ENCODE measurements at places on chromosomes 16 and 17.

DNA sequence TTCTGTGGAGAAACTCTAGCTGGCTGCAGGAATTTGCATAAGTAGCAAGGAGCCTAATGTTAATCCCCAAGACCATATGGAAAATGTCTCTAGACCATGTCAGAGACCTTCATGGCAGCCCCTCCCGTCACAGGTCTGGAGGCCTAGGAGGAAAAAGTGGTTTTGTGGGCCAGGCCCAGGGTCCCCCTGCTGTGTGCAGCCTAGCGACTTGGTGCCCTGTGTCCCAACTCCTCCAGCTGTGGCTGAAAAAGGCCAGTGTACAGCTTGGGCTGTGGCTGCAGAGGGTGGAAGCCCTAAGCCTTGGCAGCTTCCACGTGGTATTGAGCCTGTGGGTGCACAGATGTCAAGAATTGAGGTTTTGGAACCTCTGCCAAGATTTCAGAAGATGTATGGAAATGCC lies 306.9 kb upstream of the CA10 start:
- DNase-seq, result no peak

DNA sequence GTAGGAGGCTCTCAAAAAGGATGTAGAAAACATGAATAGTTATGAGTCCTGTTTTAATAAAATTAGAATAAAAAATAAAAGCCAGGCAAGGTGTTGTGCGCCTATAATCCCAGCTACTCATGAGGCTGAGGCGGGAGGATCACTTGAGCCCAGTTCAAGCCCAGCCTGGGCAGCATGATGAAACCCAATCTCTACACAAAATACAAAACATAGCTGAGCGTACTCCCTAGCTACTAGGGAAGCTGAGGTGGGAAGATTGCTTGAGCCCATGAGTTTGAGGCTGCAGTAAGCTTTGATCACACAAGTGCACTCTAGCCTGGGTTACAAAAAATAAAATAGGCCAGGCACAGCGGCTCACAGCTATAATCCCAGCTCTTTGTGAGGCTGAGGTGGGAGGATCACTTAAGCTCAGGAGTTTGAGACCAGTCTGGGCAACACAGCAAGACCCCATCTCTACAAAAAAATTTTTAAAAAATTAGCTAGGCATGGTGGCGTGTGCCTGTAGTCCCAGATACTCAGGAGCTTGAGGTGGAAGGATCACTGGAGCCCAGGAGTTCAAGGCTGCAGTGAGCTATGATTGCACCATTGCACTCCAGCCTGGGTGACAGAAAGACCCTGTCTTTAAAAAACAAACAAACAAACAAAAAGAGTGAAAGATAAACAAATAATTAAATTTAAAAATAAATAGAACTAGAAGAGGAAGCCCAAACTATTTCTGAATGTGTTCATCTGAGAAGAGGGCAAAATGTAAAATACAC lies 17.2 kb upstream of the PRM1 start:
- DNase-seq, result no peak

DNA sequence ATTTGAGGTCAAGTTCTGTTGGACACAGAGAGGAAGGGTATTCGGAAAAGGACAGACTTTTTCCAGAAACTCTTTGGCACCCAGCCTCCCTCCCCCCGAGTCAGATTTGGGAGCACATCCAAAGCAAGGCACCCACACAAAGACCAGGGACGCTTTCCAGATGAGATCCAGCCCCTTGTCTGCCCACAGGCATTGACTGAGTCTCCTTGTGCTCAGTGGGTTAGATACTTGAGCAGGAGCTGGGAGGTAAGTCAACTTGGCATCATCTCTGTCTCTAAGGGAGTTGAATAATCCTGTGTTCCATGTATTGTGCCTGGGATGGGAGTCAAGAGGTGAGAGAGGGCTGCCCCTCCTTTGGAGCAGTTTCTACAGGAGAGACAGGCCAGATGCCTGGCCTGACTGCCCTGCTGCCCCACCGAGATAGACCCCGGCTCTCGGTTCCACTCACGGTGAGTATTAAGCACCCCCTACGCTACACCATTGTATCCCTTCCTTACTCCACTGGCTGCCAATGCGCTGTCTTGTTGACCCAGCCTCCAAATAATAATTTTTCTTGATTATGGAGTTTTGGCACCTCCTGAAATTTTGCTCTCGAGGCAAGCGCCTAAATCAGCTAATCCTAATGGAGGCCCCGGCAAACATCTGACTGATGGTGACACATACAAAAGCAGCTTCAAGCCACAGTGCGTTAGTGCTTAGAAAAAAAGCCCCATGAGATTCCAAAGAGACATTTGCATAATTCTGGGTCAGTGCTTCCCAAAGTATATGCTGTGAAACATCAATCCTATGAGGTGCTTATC lies 29.6 kb upstream of the MAP3K14 start:
- no peak for DNase-seq

- no peak for DNase-seq
These were observed 21.5 kb downstream of the MED1 start for GRCh38 chr17:39429600-39429999.

GRCh38 chr16:31870809-31871208 lies 2.8 kb upstream of the ZNF267 start:
- DNase-seq, result no peak

GRCh38 chr17:66775881-66776400 lies 59.0 kb upstream of the CACNG5 start:
- no peak for DNase-seq

DNA sequence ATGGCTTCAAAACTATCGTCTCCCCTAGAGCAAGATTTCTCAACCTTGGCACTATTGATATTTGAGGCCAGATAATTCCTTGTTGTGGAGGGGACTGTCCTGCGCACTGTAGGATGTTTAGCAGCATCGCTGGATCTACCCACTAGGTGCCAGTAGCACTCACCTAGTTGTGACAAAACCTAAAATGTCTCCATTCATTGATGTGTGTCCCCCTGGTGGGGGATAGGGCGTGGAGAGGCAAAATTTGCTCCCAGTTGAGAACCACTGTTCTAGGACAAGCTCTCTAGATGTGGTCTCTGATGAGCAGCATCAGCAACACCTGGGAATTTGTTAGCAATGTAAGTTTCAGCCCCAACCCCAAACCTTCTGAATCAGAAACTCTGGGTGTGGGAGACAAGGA lies 259.0 kb downstream of the XYLT1 start:
- DNase-seq, result no peak

DNA sequence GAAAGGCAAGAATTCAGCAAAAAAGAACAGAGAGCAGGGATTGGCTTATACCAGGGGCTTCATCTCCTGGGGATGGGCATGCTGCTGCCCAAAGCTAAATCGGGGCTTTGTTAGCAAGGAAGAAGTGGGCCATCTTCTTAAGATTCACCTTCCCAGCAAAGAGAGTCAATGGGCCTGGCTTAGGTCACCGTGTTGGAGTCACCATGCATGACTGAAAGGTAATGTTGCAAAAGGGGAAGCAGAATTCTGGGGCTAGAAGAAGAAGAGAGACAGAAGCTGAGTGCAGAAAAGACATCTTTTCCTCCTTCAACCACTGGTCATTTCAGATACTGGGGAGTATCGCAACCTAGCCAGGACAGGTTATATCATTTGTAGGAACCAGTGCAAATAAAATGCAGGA lies 76.3 kb upstream of the KIFC3 start:
- no peak for DNase-seq

GRCh38 chr16:55426865-55427484 lies 52.0 kb upstream of the MMP2 start:
- no peak for DNase-seq

DNA sequence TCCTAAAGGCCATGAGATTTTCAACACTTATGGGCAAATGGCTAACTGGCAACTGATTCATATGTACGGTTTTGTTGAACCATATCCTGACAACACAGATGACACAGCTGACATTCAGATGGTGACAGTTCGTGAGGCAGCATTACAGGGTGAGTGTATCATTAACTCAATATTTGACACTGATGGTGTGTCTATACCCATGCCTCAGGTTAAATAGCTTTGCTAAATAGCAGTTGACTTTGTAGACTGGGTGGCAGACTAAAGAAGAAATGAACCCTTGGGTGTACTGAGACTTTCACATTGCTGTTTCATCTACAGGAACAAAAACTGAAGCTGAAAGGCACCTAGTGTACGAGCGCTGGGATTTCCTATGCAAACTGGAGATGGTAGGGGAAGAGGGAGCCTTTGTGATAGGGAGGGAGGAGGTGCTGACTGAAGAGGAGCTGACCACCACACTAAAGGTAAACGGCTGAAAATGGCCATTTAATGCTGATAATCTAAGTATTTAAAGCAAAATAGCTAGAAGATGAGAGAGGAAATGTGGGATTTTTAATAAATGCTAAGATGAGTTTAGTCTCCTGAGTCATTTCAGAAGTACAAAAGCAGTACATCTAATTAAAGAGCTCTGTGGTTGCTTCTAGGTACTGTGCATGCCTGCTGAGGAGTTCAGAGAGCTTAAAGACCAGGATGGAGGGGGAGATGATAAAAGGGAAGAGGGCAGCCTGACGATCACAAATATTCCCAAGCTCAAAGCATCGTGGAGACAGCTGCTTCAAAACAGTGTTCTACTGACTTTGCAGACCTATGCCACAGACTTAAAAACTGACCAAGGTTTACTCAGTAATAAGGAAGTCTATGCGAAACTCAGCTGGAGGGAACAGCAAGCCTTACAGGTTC lies 3.0 kb downstream of the SETD6 start:
- no peak for DNase-seq

DNA sequence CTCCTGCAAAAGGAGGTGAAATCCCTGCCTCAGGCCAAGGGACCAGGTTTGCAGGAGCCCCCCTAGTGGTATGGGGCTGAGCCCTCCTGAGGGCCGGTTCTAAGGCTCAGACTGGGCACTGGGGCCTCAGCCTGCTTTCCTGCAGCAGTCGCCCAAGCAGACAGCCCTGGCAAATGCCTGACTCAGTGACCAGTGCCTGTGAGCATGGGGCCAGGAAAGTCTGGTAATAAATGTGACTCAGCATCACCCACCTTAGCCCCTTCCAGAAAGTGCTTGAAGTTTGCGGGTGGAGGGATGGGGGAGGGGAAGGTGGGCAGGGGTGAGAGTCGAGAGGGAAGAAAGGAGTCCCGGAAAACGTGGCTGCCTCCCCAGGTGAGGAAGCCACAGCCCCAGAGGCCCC lies 2.1 kb downstream of the MC1R start:
- DNase-seq, result no peak

- no peak for DNase-seq
These were observed 39.8 kb upstream of the GOT2 start for GRCh38 chr16:58773870-58774269.

DNA sequence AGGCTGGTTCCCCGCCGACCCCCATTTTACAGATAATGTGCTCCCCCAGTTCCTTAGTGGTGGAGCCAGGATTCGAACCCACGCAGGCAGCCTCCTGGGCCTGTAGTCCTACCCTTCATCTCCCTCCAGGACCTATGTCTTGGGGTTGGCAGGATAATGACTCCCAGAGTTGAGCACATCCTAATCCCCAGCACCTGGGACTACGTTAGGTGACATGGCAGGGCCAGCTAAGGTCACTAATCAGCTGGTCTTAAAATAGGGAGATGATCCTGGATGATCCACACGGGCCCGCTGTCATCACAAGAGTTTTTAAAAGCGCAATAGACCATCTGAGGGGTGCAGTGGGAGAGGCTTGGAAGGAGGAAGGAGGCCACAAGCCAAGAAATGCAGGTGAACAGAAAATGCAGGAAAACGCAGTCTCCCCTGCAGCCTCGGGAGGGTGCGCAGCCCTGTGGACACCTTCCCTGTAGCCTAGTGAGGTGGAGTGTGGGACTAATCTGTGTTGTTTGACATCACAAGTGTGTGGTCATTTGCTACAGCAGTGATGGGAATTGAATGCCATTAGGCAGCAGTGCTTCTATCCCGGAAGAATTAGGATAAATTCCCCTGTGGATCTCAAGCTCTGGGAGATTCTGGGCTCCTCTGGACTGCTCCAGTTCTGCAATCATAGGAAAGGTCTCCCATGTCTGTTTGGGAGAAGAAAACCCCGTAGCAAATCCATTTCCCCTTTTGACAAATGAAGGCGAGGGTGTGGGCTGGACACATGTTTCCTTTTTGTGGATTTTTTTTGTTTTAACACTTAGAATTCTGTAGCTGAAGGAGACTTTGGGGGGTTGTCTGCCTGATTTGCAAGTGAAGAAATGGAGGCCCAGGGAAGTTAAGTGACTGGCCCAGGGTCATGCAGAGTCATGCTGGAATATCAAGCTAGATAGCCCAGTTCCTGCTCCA lies 297.7 kb downstream of the SEC14L1 start:
- no peak for DNase-seq

GRCh38 chr17:7156342-7156940 lies 22.7 kb downstream of the ASGR1 start:
- DNase-seq, result no peak

GRCh38 chr17:41190328-41190727 lies 641 bp downstream of the KRTAP9-1 start:
- no peak for DNase-seq

- no peak for DNase-seq
These were observed 37.6 kb upstream of the PIRT start for GRCh38 chr17:10875430-10875851.

GRCh38 chr17:81150377-81151077 lies 14.8 kb upstream of the PVALEF start:
- no peak for DNase-seq

- DNase-seq, result no peak
These were observed 1.0 kb downstream of the SLC47A1 start for GRCh38 chr17:19534562-19535149.

- DNase-seq, result no peak
These were observed 95.3 kb downstream of the BMERB1 start for GRCh38 chr16:15529673-15530072.

- DNase-seq, result no peak
These were observed 12.1 kb downstream of the ABCA9 start for GRCh38 chr17:69048634-69049033.

DNA sequence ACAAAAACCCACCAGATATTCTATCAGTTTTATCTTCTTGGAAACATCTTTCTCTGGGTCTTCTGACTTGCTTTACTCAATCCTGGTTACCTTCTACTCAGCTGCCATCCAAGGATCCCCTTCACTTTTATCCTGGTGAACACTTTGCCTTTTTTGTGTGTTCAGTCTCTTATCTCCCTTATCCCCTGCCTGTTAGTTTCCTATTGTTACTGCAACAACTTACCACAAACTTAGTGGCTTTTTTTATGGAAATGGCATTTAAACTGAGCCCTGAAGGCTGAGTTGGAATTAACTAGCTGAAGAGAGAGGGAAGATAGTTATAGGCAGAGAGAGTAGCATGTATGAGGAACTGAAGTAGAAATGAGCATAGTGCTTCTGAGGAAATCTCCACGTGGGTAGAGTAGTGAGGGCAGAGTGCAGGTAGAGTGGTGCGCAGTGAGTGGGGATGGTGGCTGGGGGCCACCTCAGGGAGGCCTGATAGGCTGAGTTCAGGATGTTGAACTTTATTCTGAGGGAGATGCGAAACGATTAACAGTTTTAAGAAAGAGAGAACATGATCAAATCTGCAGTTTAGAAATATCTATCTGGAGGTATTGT lies 26.3 kb downstream of the TANGO6 start:
- DNase-seq, result no peak

GRCh38 chr16:86643671-86644070 lies 65.3 kb downstream of the FOXL1 start:
- DNase-seq, result no peak

DNA sequence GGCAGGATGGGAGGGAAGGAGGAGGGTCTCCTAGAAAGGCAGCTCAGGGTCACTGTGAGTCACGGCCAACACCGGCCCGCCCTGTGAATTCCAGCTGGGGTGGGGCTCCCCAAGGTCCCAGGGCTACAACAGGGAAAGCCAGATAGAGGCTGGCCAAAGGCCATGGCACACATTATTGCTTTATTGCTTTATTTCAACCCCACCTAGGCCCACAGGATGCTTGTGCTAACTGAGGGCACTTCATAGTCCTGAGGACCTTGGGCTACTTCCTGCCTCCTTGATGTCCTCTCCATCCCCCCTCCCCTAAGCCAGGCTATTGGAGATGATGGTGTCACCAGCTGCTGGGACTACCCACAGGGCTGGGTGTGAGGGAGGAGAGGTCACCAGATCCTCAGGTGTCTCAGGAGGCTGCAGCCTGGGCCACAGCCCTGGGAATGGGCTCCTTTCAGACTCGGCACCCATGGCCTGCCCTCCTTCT lies 26.1 kb downstream of the LRRC75A start:
- no peak for DNase-seq
